ENCODE measurements at places on chromosomes 11 and 22.

DNA sequence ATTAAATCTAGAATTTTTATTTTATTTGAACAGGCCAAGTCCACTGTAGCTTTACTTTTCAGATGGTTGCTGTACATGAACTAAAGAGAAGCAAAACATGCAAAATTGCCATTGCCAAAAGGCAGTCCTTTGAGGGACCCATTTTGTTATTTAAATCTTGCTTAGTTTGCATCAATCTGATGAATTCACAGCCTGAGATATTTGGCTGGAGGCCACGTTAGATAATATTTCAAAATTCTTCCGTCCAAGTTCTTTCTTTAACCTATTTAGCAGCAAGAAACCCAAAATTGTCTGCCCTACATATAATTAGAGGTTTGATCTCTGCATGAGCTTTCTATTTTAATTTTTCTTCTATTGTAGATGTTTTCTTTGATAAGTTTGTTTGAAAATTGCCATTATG, 1706.9 kb upstream of the RAG2 start:
- DNase-seq, result no peak

DNA sequence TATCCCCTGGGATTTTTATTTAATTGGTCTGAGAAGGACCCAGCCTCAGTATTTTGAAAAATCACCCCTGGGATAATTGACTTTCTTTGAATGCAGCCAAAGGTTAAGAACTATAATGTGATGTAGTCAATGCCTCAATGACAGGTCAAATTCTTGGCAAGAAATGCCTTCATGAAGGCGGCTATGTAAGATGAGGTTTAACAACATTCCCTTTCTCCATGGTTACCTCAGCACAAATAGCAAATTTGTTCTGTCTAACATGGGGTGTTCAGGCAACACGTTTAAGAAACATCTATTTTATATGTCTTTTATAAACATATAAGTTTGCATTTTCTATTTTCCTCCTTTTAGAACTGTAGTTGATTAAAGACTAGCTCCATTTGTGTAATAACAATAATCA, 5.3 kb downstream of the SLN start:
- DNase-seq, result no peak

- no peak for DNase-seq
Measured at GRCh38 chr11:87451395-87451794, 413.7 kb downstream of the TMEM135 start.

GRCh38 chr11:73107597-73107996, 34.5 kb downstream of the FCHSD2 start:
- DNase-seq, result no peak

GRCh38 chr11:103047837-103048236, 44.1 kb downstream of the DCUN1D5 start:
- no peak for DNase-seq

DNA sequence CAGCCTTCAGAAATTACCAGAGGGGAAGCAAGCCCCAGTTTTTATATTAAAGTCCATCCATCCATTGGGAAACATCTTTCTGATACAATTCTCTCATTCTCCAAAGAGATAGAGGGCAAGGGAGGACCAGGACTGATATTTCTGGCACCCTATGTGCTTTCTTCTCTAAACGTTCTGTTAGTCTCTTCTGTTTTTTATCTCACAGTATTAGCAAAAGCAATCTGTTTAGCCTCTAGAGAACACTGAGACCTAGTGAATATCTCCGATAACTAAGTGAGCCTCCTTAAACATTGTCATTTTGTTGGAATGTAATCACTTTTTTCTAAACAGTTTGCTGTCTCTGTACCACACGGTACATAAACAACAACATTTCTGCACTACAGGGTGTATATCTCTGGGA, 464.6 kb downstream of the JRKL start:
- no peak for DNase-seq
